ENCODE measurements at places on chromosomes 3 and 15.

DNA sequence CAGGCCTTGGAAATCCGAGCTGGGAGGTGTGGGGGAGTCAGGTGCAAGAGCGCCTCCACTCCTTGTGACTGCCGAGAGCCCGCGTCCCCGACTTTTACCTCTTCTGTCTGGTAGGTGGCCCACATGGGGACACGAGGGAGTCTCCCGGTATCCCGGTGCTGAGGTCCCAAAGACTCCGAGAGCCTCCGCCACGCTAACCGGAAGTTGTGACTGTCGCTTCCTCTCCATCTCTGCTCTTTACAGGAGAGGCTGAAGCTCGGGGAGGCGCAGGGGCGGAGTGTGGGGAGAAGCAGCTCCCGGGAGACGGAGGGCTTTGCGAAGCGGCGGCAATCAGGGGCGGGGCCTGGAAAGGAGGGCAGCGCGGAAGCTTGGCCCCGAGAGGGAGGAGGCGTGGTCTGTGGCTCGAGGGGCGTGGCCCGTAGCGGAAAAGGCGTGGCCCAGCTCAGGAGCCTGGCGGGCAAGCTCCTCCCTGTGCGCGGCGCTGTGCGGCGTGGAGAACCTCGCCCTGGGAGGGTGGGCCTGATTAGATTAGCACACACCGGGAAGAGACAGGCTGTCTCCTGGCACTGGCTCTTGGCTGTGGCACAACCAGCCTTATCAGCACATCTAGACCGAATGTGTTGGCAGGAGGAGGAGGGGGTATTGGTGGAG is 143.9 kb downstream of the GABRB3 start:
- peak; percentile 73 for DNase-seq

GRCh38 chr3:119560160-119560559 is 746 bp upstream of the CD80 start:
- DNase-seq: no peak

DNA sequence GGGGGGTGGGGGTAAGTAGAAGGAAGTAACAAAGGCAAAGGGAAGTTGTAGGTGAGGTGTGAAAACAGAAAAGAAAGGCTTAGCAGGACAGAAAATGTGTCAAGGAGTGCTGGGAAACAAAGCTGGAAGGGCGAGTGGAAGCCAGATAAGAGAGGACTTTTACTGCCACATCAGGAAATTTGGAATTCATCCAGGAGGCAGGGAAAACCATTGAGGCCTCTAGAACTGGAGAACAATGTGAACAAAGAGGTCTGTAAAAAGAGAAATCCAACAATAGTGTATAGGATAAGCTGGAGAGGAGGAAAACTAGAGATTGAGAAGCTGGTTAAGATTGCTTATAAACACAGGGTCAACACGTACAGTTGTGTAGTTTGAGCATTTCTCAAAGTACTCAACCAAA is 116.6 kb downstream of the NTRK3 start:
- DNase-seq: no peak

- DNase-seq: no peak
These were observed 7.7 kb upstream of the IVD start for GRCh38 chr15:40397688-40398412.

- no peak for DNase-seq
These were observed 12.4 kb downstream of the HES1 start for GRCh38 chr3:194148383-194148782.

DNA sequence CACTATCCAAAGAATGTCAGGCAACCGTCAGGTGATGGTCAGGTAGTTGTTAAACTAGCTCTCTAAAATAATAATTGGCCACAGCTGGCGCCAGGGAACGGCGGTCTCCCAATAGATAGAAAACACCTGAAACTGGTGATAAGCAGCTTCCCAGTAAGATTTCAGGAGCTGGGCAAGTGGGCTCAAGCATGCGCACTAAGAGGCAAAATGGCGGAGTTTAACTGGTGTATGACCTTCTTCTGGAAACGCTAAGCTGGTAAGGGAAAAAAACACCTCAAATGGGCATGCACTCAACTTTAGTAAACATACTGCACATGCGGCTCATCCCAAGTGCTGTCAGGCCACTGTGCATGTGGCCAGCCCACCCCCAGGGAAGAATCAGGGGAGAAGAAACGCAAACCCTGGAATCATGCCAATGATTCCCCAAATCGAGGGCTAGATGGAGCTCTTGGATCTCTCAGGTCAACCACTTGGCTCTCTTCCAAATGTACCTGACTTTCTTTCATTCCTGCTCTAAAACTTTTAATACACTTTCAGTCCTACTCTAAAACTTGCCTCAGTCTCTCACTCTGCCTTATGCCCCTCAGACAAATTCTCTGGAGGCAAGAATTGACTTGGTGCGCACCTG is 195.0 kb downstream of the ZNF621 start:
- DNase-seq: no peak

DNA sequence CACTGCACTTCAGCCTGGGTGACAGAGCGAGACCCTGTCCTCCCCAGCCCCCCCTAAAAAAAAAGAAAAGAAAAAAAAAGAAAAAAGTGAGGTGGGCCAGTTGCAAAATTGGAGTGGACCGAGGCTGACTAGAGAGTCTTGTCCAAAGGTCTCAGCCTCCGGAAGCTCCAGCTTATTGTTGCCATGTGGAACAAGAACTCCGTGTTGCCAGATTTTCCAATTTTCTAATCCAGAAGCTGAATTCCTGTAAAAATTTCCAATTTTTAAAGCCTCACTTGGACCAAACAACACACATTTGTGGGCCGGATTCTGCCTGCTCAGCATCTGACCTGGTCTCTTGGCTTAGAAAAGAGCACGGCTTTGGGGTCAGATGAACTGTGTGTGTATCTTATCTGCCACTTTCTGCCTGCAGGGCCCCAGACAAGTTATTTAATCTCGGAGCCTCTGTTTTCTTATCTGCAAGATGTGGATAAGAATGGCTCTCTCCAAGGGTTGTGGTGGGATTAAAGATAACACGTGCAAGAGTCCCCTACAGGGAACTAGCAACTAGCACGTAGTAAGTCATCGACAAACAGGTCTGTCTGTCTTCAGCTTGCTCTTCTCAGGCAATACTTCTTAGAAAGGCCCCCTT is 73.7 kb upstream of the TLE3 start:
- peak; percentile 7 for DNase-seq

DNA sequence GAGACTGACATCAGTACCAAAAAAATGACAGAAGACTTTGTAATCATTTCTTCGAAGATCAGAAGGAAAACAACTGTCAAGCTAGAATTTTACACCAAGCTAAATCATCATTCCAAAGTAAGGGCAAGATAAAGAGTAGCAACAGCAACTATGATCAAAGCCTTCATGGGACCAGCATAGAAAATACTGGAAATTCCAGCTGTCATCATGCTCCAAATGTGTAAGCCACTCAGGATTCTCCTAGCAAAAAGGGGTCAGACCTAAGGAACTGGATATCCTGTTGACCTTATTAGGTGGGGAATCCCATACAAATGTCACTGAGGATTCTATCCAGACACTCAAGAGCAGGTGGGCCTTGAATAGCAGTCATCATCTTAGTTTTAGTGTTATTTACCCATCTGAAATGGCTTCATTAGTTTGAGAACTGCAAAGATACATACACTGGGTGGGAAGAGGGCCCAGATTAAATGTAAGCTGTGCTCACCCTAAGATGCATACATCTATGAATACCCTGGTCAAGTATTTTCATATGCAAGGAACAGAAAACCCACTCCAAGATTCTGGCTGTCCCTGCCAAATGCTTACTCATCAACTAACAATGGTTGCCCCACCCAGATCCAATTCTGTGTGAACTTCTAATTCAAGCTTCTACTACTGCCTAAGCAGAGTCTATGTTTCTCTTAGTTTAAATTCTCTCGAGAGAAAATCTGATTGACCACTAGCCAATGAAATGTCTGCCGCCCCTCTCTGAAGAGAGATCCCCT is 33.5 kb downstream of the CLDN18 start:
- DNase-seq: no peak

DNA sequence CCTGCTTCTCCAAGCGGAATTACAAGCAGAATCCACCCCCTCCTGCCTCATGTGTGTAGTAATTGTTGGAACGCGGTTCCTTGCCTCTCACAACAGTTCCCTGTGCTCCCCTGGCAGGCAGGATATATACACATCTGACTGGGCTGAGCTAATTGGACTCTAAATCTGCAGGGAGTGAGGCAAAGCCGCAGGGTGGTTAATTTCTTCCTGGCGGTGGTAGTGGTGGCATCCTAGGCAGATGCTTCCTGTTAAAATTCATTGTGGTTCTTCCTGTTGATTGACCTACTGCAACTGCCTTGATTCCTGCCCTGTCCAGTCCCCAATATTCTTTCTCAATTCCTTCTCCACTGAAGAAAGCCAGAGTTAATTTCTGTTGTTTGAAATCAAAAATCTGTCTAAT is 202.9 kb upstream of the PROK2 start:
- no peak for DNase-seq

Data from Right ventricle myocardium superior (tissue), 1 donor.